ENCODE measurements at places on chromosomes 5 and 9.

DNA sequence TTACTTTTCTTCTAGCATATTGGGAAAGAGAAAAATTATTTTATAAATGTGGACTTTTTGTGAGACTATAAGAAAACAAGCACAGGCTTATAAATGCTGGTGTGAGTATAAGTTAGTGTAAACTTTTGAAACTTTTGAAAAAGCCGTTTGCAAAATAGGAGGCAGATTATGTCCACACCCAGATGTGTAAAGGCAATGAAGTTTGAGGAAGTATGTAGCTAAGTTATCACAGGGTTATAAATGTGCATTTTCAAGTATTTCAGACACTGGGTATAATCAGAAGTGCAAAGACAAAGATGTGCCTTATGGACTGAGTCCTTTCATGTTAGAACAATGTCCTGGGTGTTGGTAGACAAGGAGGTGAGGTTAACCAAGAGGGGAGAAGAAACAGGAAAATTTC, 85.5 kb downstream of the ANXA1 start:
- no peak for DNase-seq

- DNase-seq = no peak
Observed at GRCh38 chr9:36876056-36876455, 158.0 kb downstream of the PAX5 start.

DNA sequence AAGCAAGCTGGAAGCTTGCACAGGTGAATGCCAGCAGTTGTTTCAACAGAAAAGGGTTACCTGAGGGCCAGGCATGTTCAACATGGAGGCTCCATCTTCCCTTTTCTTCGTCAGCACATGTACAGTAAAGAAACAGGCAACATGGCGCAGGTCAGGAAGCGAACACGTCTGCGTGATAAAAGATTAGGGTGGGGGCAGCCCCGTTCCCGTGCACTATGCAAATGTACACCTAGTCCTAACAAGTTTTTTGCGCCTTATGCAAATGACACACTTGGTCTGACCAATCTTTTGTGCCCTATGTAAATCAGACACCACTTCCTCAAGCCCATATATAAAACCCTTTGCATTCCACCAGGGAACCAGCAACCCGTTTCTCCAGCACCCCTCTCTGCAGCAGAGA, 452.1 kb upstream of the PTPRD start:
- no peak for DNase-seq

DNA sequence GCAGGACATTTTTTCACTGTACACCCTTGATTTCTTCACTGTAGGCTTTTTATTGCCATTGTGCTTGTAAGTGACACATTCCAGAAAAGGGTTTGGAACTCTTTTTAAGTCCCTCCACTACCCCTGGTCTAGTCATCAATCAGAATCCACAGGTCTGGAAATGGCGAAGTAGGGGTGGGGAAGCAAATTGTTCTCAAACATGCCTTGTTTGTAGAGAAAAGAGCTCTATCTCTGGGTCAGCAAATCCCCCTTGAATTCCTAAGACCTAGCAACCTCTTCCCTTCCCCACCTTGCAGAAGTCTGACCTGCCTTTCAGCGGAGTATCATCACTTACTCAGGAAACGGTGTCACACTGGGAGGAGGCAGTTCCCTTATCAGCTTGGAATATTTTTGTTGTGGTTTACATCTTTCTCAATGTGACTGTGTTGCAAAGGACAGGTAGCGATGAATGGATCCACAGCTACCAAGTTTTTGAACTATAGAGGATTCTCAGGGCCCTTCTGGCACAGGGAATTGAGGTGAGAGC, 3.2 kb downstream of the SH3RF2 start:
- no peak for DNase-seq

DNA sequence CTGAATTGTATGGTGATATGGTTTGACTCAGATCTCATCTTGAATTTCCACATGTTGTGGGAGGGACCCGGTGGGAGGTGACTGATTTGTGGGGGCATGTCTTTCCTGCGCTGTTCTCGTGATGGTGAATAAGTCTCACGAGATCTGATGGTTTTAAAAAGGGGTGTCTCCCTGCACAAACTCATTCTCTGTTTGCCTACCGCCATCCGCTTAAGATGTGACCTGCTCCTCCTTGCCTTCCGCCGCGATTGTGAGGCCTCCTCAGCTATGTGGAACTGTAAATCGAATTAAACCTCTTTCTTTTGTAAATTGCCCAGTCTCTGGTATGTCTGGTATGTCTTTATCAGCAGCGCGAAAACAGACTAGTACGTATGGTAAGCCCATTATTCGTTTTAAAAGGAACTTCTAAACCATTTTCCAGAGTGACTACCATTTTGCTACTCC, 48.7 kb downstream of the SLC36A1 start:
- no peak for DNase-seq

DNA sequence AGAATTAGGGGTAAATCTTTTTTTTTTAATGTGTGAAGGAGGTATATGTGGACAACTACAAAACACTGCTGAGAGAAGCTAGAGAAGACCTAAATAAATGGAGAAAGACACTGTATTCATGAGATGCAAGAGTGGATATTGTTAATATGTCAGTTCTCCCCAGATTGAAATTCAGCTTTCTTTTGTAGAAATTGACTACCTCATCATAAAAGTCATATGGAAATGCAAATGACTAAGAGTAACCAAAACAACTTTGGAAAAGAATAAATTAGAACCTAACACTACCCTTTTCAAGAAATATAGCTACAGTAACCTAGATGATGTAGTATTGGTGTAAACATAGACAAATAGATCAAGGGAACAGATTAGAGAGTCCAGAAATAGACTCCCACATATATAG, 400.7 kb downstream of the ADGRV1 start:
- DNase-seq = no peak

DNA sequence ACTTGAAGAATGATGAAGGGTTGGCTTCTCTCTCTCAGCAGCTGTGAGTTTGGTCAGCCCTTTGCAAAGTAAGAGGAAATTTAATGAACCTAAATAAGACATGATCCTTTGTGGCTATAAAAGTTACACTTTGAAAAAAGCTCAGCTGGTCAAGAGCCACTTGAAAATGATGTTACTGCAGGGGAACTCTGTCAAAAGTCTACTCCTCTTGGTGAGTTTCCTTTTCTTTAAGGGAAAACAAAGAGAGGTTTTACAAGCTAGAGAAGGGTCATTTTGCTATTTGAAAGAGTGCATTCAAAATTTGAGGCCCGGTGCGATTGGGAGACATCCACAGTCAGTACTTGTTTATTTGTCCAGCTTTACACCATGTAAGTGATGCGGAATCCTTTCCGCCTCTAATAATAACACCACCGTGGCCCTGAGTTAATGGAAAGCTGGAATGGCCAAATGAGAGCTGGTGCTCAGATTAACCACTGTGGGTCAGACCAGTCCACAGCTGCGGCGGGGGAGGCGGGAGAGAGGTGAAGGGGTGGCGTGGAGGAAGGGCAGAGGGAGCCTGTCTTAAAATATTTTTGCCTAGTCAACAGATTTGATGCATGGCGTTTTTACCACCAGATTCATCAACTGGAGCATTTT, 404.0 kb downstream of the TLE4 start:
- no peak for DNase-seq

GRCh38 chr5:85388770-85389169, 1004.1 kb upstream of the EDIL3 start:
- no peak for DNase-seq

GRCh38 chr9:132669698-132670456, at the start of gene DDX31:
Gene DDX31, minus strand, starts transcription at chr9:132669983. Its CDS starts 49 bp downstream, at chr9:132669934.
- DNase-seq = peak; percentile 76

- no peak for DNase-seq
Observed at GRCh38 chr5:123673107-123673506, 161.1 kb downstream of the CSNK1G3 start.

DNA sequence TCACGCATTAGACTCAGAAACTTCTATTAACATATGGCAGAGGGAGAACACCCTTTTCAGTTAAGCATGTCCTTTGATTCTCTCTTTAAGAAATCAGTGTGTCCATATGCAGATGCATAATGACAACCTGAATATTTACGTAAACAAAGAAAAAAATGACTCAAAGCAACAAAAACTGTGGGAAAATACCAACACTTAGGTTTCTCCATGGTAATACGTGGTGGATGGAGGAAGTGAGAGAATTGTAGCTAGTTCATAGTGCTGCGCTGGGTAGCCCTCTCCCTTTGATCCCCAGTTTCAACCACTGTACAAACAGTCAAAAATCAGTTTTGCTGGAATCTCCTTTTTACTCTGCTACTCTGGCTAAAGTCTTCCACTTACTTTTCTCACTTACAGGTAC, 2.0 kb upstream of the MAP3K1 start:
- no peak for DNase-seq

- no peak for DNase-seq
Observed at GRCh38 chr9:110065532-110065931, 142.4 kb downstream of the C9orf152 start.

GRCh38 chr9:133603135-133603927, 5.9 kb downstream of the FAM163B start:
- no peak for DNase-seq

- no peak for DNase-seq
Observed at GRCh38 chr5:141514330-141515133, 25.7 kb downstream of the PCDHGC5 start.

GRCh38 chr5:15763754-15764153, 263.8 kb downstream of the FBXL7 start:
- no peak for DNase-seq

DNA sequence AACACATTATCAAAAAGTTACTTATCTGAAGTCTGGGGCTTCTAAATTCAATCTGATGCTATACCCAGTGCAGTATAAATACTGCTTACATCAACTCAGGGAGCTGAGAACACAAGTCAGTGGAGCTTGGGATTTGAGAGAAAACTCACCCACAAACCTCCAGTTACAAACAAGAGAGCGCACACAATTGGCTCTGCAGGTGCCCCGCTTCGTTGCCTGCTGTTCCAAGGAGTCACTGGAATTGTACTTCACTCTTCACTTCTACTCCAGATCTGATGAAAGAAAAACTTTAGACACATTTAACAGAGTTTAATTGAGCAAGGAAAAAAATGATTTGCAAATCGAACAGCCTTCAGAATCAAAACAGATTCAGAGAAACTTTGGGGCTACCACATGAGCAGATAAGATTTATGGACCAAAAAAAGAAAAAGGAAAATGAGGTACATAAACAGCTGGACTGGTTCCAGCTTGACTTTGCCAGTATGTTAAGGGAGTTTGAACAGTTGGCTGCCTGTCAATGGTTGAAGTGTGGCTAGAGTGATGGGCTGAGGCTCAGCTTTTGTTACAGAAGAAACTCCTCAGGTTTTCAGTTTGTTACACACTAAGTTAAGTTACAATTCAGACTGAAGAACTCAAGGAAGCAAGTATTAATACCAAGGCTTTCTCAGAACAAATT, 156.6 kb downstream of the AOPEP start:
- DNase-seq = no peak

GRCh38 chr5:110032376-110032775, 342.6 kb downstream of the MAN2A1 start:
- DNase-seq = no peak

- no peak for DNase-seq
Observed at GRCh38 chr9:98235126-98235525, 20.3 kb downstream of the TBC1D2 start.

- DNase-seq = no peak
Observed at GRCh38 chr5:134110382-134110781, 4.1 kb upstream of the TCF7 start.

DNA sequence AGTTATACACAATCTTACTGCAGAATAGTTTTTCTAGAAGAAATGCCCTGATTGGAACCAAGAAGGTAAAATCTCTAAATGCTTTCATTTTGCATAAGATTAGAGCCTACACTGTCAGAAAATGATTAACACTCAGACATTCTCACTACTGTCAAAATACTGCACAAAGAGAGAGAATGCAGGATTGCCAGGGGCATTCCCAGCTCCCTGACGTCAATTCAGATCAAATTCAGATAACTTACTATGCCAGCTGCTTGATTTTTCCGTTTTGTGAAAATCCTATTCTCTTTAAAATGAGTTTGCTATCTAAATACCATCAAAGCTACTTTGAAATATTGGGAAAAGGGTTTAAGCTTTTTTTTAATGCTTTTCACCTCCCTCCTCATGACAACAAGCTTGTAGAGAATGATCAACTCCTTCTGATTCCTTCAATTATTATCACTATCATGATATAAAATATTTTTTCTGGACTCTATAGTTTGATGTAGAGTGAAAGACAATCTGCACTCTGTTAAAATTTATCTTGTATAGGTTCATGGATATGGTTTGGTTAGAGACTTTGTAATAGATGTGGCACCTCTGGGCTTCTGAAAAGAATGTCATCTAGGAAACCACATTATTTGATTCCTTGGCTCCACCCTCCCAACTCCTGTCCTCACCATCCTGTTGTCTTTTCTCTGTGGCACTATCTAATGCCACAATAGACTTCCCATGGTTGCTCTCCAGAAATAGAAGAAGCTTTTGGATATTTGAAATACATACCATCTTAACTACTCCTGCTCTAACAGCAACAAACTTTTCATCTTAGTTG, 407.7 kb downstream of the PDE4D start:
- DNase-seq = no peak

- no peak for DNase-seq
Observed at GRCh38 chr9:119877306-119877705, 508.1 kb upstream of the BRINP1 start.

GRCh38 chr5:10366310-10367272, 13.1 kb downstream of the MARCHF6 start:
- no peak for DNase-seq

DNA sequence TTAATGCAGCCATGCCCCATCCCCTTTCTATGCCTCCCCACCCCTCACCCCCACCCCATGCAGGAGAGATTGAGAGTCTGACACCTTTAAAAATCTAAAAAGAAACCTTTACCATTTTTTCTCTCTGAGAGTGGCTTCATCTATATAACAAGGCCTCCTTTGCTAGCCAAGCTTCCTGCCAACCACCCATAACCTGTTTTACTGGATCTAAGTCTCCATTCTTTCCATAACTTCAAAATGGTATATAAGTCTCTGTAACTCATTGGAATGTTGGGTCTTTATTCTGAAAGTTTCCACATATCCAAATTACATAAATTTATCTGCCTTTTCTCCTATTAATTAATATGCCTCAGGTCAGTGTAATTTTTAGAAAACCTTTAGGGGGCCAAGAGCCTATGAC, 1174.0 kb downstream of the MAT2B start:
- no peak for DNase-seq

GRCh38 chr5:31674371-31674951, 35.5 kb downstream of the PDZD2 start:
- DNase-seq = no peak
